MV-4-11 (cell line): ENCODE measurements at places on chromosomes 5 and 9.

- DNase-seq: no peak
Measured at GRCh38 chr9:93950619-93951601, 4.2 kb downstream of the BARX1 start.

DNA sequence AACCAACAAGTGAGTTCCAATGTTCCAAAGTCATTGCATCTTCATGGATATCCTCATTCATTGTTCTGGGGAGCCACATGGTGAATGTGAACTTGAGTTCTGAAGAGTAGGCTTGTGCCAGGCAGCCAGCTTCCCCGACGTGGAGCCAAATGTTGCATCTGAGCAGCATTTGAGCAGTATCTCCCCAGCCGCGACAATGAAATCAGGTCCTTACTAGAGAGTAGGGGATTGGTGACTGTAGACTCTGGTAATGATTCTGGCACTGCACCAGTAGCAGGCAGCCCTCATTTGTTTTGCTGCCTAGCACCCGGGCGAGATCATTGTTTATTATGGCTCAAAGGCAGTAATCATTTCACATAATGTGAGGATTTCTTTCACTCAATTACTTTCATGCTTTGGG, 451.4 kb upstream of the C9orf72 start:
- DNase-seq: no peak

DNA sequence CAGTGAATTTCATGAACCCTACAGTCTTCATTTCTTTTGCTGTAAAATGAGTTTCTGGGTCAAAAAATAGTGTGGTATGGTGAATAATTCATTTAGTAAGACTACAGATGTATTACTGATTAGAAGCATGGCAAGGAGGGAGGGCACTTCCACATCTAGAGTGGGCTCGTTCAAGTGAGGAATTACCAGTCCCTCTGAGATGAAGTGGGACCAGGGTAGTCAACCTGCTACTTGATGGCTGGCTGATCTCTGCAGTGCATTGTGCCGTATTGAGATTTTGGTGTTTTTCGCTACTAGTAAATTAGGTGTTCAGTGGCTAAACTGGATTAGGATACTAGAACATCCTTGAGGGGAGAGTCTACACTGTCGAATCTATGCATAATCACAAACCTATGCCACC, 10.8 kb downstream of the CDC37L1 start:
- no peak for DNase-seq

GRCh38 chr5:154544646-154545045, 66.6 kb upstream of the HAND1 start:
- DNase-seq: peak; percentile 4

DNA sequence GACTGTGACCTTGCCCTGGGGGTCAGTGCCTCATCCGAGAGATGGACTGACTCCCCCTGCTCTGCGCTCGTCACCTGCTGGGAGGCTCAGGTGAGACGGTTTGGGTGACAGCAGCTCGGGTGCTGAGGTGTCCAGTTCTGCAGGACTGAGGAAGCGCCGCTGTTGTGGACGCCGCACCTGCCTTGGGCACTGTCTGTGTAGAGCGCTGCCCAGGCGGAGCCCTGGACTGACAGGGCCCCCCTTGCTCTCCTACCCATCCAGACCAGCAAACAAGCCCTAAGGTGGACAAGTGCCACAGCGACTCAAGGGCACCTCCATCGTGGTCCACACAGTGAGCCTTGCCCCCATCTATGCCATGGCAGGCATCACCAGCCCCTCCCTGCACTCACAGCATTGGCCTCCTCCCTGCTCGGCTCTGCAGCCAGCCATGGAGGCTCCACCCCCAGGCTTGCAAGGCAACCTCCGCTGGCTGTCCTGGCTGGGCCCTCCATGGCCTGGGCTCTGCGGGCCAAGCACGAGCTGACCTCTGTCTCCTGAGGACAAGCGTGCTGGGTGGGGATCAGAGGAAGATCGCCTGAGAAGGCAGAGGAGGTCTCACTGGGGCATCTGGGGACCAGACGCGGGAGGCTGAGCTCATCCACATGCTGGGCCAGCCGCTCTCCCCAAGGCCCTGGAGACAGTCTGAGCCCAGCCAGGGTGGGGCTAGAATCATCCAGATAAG, 87.1 kb upstream of the COL5A1 start:
- DNase-seq: no peak

DNA sequence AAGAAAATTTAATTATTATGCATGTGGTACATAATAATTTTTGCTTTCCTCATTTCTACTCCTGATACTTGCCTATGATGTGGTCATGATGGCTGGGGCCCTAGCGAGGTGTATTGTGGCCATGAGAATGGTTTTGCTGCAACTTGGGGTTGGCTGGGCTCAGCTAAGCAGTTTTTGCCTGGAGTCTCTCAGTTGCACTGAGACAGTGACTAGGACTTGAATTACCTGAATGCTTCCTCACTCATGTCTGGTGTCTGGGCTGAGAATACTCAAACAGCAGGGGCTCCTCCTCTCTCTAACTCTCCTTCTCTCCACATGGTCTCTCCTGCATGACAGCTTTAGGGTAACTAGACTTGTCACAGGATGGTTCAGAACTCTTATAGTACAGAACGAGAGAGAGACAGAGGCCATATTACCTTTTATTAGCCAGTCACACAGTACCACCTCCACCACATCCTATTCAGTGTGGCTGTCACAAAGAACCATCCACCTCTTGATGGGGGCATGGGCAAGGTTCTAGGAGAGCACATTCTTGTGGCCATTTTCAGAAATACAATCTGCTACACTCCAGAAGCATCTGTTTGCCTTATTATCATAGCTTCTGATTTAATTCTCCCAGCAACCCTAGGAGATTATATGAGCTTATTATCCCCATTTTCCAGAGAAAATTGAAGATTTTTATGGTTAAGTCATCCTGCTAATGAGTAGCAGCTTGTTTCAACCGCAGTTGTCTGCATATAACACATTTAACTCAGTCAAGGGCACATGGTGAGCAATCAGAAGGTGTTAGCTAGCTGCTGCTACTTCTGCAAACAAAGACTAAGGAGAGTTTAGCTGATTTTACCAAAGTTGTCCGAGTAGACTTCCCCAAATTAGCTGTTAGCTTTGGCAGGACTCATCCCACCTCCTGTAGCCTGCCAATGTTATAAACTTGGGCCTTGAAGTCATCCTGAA, 245.1 kb downstream of the DOCK8 start:
- no peak for DNase-seq

- DNase-seq: no peak
Measured at GRCh38 chr5:77960863-77961396, 184.8 kb upstream of the TBCA start.

DNA sequence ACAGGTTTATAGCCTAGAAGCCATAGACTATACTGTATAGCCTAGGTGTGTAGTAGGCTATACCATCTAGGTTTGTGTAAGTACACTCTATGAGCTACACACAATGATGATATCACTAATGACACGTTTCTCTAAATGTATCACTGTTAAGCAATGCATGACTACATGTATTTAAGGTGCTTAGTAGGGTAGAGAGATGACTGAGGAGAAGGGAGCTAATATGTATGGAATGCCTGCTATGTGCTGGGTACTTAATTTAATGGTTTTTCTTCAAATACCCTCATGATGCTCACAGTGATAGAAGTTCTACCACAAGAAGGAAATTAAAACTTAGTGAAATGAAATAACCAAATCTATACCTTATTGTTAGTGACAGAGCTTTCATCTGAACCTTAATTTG, 1785.5 kb downstream of the EFNA5 start:
- DNase-seq: no peak

GRCh38 chr5:7878381-7878873, 9.5 kb downstream of the MTRR start:
- peak; percentile 96 for DNase-seq

GRCh38 chr5:96936431-96937320, 796 bp downstream of the LNPEP start:
- DNase-seq: peak; percentile 23

GRCh38 chr5:124744170-124744971, 2.1 kb downstream of the ZNF608 start:
- no peak for DNase-seq

DNA sequence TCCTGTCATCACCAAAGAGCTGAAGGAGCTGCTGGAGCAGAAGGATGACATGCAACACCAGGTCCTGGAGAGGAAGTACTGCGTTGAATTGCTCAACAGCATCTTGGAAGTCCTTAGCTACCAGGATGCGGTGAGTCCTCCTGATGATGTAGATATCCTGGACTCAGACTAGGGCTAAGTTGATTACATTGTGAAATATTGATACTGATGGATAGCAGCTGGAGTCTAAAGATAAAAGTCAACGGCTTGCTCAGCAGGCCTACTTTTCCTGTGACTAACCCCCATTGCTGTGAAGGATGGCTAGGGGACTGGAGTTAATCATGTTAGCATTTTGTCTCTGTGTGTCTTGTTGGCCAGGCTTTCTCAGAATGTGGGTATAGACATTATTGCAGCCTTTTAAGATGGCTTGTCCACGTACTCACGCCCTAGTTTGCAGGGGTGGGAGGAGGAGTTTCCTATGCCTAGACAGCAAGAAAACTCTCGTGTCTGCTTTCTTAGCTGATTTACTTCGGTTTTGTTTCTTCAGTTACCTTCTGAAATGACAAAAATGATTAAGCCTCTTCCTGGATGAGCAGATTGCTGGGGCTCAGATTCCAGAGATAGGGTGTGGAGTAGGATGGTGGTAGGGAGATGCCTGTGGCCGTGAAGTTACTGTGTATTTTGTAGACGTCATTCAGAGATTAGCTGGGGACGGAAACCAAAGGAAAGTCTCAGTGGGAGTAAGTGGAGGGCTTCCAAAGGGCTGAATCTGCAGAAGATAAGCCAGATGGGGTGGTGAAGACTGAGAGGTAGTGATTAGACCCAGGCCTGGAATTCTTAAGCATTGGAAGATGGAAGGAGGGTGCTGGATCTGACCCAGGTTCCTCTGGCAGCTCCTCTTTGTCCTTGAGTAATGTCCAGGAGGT, 166.3 kb downstream of the DOCK2 start:
- DNase-seq: peak; percentile 94

GRCh38 chr5:180553530-180553929, 37.8 kb downstream of the SCGB3A1 start:
- peak; percentile 19 for DNase-seq

DNA sequence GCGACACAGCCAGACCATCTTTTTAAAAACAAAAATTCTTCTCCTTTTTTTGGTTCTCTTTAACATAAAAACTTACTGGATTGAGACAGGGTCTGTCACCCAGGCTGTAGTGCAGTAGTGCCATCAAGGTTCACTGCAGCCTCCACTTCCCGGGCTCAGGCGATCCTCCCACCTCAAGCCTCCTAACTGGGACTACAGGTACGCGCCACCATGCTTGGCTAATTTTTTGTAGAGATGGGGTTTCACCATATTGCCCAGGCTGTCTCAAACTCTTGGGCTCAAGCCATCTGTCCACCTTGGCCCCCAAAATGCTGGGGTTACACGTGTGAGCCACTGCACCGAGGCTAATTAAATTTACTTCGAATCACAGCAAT, 13.8 kb downstream of the HNRNPK start:
- DNase-seq: no peak

- DNase-seq: no peak
Measured at GRCh38 chr9:86788456-86788855, 158.8 kb downstream of the GAS1 start.

- no peak for DNase-seq
Measured at GRCh38 chr9:14198841-14199455, 115.0 kb downstream of the NFIB start.

DNA sequence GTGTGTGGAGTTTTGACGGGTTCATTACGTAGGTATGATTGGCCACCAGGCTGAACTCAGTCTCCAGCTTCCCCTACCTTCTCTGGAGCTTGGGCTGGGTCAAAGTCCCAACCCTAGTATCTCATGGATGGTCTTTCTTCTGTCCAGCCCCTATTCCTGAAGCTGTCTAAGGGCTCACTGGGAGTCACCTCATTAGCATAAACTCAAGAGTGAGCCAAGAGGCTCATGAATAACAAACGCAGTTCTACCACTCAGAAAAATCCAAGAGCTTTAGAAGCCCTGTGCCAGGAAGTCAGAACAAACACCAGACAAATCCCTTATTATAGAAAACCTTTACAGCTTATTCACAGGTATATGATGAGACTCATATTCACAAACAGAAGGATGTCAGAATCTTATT, 180.3 kb upstream of the NFIL3 start:
- no peak for DNase-seq

DNA sequence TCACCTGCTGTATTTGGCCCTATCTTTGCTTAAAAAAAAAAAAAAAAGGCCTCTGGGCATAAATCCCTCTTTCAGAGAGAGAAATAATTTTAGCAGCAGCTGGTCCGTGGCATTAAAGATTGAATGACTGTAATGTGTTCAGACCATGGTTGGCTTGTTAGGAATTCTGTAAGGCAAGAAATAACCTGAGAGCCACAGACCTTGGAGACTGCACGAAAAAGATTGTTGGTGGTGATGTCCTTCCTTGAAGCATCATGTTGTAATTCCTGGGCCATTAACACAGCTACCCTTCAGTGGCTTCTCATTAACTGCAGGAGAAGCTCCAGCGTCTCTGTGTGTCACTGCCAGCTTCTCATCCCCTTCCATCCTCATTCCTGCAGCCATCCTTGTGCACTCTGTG, 79.0 kb downstream of the SGCD start:
- no peak for DNase-seq
